ENCODE measurements at places on chromosomes 2 and 18.

- no peak for DNase-seq
Observed at GRCh38 chr2:38723173-38723572, 28.0 kb downstream of the SRSF7 start.

DNA sequence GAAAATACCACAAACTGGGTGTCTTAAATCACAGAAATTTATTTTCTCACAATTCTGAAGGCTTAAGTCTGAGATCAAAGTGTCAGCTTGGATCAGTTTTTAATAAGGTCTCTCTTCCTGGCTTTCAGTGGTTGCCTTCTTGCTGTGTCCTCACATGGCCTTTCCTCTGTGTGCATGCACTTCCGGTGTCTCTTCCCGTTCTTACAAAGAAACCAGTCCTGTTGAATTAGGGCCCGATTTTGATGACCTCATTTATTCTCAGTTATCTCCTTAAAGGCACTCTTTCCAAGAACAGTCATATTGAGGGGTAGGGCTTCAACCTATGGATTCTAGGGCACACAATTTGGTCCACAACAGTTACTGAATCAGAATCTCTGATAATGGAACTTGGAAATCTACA lies 5.4 kb upstream of the XIRP2 start:
- DNase-seq, result no peak

- DNase-seq, result no peak
Observed at GRCh38 chr2:142286618-142287017, 155.8 kb upstream of the LRP1B start.

GRCh38 chr2:19812166-19812565 lies 89.6 kb downstream of the TTC32 start:
- DNase-seq, result no peak

GRCh38 chr2:124668161-124668560 lies 643.1 kb downstream of the CNTNAP5 start:
- DNase-seq, result no peak

DNA sequence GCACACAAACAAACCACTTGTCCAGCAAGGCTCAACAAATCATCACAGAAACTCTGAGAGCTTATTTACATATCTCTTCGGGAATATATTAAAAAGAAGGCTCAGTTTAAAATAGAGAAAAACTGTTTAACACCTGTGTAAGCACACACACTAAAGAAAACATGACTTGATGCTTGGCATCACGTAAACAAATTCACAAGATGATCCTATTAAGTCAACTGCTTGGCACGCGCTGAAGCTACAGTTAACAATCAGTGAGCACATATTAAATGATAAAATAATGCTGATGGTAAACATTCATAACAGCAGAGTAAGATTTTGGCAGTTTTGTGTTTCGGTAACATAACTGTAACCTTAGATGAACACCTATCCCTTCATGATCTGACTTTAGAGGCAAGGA lies 4.3 kb upstream of the HES6 start:
- DNase-seq, result no peak

- no peak for DNase-seq
Observed at GRCh38 chr2:191666732-191667131, 11.2 kb upstream of the NABP1 start.
